ENCODE measurements at places on chromosomes 16 and 17.

DNA sequence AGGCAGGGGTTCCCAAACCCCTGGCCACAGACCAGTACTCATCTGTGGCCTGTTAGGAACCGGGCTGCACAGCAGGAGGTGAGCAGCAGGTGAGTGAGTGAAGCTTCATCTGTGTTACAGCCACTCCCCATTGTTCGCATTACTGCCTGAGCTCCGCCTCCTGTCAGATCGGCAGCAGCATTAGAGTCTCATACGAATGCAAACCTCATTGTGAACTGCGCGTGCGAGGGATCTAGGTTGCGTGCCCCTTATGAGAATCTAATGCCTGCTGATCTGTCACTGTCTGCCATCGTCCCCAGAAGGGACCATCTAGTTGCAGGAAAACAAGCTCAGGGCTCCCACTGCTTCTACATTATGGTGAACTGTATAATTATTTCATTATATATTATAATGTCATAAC lies 25.1 kb upstream of the RMI2 start:
- DNase-seq, result no peak

DNA sequence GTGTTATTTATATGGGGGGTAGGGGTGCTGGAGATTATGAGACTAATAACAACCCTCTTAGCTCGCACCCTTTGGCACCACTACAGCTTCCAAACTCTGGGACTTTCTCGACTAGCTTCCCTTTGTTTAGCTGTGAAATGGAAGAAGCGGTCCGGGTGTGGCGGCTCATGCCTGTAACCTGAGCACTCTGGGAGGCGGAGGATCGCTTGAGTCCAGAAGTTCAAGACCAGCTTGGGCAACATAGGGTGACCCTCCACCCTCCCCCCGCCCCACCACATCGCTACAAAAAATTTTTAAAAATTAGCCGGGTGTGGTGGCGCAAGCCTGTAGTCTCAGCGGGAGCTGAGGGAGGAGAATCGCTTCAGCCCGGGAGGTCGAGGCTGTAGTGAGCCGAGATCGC lies 814 bp upstream of the CDH3 start:
- DNase-seq, result no peak

- peak; percentile 89 for DNase-seq
Observed at GRCh38 chr17:50094243-50094752, 853 bp upstream of the PDK2 start.

DNA sequence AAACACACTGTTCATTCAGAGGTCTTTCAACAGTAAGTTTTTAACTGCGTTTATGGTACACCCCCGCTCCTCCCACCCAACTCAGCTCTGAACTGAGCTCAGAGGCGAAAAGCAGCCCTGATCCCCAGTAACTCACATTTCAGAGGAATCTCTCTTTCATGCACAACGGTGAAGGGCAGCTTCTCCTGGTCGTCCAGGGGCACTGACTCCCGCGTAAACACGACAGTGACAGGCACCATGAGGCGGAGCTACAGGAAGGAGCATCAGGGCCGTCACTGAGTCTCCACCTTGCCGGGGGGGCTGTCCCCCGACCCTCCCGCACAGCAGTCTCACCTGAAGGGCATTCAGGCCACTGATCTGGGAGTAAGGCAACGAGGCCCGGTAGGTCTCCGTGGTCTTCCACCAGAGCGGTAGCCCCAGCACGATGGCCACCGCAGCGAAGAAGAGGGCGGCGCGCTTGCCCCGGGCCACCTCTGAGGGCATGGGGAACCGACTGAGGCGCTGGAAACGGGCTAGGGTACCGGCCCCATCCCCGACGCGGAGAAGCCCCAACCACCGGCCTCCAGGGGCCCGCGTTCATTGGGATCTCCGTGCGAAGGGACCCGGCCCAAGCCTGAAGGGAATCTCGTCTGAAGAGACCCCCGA lies 486 bp downstream of the PIGS start:
- DNase-seq, result peak; percentile 59

DNA sequence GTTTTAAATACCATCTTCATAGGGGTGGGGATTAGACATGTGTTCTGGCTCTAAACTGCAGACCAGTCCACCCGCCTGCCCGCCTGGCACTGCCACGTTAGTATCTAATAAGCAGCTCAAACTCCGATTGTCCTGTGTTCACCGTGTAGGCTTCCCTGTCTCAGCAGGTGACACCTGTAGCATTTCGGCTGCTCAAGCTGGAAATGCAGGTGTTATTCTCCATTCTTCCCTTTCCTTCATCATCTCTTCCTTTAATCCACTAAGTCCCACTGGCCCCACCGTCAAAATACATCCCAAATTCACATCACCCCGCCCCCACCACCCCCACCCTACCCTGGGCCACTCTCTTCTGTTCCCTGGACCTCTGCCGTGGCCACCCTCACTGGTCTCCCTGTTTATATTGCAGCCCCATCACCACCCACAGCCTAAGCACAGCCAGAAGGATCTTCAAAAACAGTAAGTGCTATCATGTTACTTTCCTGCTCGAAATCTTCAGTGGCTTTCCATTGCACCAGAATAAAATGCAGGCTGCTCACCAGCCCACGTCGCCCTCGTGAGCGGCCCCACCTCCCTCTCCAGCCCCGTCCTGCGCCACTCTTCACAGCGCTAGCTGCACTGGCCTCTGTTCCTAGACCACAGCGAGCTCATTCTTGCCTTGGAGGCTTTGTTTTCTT lies 65.1 kb downstream of the RTN4RL1 start:
- no peak for DNase-seq

DNA sequence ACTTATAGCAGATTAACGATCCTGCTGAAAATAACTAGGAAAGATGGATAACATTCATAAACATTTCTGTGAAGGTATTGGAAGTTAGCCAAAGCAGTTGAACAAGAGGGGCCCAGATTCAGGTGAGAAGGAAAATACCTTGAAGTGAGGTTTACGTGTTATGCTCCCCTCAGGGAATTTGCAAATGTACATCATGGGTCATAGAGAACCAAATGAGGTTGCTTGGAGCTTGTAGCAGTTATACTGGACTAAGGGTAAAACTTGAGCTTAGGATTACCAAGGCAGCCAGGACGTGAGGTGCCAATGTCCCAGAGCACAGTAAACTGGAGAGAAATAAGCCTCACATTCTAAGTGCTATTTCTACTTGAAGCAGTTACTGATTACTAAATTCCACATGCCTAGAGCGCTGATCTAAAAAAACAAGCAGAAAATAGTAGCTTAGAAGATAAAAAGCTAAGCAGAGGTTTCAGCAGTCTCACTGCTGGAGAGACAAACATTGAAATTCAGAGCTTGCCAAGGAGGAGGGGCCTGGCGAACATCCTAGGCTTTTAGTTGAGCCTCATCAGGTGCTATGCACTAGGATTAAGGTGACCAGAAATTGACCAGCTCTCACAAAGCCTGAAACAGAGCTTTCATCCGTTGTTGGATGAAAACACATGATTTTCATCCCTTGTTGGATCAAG lies 136.7 kb upstream of the FAM20A start:
- no peak for DNase-seq

DNA sequence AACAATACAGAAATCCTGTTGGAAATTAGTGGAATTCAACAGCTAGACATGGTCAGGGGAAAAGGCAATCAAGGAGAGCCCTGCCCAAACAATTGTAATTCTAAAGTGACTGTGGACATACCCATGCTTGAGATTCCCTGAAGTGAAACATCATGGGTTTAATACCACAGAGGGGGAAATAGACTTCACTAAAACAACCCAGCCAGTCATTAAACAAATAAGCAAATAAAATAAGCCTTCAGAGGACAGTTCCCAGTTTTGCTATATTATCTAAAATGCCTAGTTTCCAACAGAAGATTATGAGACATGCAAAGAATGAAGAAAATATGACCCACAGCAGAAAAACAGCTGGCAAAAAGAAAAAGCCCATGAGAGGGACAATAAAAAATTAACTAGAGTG lies 376.3 kb downstream of the CDH8 start:
- DNase-seq, result no peak

GRCh38 chr17:14745541-14745940 lies 444.7 kb downstream of the HS3ST3B1 start:
- DNase-seq, result no peak

DNA sequence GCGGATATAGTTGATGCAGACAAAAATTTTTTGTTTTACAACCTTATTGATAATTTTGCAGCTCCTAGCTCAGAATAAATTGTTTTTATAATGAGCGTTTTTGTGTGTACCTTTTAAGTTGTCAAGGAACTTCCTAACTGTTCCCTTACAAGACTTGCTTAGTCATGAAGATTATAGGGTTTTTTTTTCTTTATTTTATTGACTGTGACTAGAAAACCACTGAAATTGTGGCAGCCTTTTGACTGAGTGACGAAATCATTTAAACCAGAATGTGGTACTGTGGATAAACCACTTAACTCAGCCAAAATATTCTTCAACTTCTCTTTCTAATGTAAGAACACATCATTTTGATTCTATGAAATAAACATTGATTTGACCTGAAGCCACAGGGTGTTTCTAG lies 40.8 kb upstream of the VPS4A start:
- DNase-seq, result no peak

- peak; percentile 36 for DNase-seq
Observed at GRCh38 chr16:30011714-30012504, 1.1 kb upstream of the DOC2A start.

DNA sequence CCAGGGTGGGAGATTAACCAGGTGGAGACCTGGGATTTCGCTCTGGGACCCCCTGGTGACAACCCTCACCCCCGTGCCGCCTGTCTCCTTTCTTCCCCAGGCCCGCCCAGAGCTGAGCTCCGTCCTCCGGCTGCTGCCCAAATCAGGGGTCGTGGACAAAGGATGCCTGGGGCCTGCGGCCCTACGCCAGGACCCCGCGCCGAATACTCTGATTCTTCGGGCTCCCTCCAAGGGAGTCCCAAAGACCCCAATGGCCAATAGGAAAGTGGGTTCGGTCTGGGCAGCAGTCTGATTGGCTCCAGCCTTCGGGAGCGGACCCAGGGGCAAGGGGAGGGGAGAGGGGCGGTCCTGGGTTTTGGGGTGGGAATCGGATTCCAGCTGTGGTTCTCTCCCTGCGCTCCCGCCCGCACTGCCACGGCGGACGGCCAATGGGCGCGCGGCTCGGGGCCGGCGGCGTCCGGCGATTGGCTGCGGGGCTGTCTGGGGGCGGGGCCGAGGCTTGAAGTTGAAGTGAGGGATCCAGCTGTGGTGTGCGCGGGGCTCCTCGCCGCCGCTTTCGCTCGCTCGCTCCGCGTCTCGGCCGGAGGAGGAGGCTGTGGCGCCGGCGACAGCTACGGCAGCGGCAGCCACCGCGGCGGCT lies at the start of gene CACNA1G:
TSS of gene CACNA1G (plus strand) at position 531 of the 640 bp plus-strand sequence. CDS start 745 bp downstream, outside the sequence.
- peak; percentile 97 for DNase-seq
